ENCODE measurements at places on chromosomes 16 and 17.

DNA sequence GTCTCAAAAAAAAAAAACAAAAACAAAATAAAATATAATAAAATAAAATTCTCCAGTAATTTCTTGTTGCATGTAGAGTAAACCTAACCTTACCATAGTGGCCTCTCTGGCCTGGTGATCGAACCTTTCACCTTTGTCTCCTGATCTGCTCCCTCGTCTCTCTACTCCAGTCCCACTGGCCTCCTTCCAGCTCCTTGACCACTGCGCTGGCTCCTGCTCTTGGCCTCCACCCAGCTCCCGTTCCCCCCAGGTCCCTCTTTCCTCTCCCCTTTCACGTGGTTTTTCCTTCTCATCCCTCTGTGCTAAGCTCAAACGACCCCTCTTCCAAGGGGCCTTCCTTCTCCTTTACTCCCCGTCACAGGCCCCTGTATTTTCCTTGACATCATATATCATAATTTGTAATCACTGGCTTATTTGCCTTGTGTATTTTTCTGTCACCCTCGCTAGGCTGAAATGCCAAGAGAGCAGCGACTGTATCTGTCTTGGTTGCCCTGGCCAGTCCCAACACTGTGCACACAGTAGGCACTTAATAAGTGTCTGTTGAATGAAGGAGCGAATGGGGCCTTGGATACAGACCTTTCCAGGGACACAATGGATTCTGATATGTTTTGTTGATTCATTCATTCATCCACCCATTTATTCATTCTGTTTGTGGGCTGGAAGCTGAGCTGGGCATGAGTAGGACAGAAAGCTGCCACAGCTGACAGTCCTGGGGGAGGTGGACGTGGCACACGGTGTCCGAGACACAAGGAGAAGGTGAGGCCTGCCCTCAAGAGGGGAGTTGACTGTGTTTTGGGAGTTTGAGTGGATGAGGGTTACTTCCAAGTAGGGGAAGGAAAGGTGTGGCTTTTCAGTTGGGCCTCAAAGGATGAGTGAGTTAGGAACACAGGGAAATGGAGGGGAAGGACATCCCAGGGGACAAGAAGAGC, 5.8 kb upstream of the SCN4A start:
- no peak for DNase-seq

DNA sequence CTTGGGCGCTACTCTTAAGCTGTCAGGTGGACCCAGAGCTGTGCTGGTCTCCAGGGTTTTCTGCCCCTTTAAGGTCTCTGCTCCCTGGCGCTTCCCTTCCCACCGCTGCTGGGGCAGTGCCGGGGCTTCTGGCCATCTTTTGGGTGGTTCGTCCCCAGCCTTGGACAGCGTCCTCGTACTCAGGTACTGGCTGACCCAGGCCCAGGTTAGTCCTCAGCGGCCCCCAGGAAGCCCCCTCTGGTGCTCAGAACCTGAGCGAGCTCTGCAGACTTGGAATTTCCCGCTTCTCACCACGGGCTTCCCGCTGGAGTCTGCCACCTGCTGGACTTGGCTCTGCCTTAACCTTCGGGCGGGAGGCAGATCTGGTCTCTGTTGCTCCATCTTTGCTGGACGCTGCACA, 94.1 kb upstream of the ZNF750 start:
- DNase-seq, result peak; percentile 23

DNA sequence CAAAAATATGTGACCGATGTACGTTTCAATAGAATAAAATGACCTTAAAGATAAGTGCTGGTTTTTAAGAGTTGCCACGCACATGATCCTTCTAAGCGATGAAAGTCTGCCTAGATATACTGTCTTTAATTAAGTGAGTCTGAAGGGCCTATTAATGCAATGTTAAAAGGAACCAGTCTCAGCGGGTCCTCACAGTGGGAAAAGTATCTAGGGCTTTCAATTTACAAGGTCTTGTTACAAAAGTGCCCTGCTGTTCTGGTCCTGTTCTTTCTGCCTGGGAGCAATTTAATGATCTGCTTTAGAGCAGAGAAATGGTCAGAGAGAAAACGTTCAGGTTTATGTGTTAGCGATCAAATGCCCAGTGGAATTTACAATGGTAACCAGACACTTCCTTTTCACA, 864.0 kb downstream of the KCNJ2 start:
- DNase-seq, result no peak

DNA sequence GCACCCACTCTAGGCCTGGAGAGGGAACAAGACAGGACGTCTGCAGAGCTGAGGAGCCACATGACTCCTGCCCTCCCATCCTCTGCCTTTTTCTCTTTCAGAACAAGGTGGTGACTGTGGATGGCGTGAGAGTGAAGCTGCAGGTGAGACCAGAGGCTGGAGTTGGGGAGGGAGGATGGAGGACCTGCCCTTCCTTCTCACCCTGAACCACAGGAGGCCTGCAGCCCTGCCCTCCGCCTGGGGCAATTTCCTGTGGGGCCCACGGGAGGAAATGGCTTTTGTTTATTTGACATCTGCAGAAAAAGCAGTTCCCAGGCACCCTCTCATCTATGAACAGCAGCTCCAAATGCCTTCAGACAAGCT, 5.1 kb downstream of the RAB37 start:
- no peak for DNase-seq

GRCh38 chr17:68732301-68732749, 131.2 kb upstream of the FAM20A start:
- no peak for DNase-seq

DNA sequence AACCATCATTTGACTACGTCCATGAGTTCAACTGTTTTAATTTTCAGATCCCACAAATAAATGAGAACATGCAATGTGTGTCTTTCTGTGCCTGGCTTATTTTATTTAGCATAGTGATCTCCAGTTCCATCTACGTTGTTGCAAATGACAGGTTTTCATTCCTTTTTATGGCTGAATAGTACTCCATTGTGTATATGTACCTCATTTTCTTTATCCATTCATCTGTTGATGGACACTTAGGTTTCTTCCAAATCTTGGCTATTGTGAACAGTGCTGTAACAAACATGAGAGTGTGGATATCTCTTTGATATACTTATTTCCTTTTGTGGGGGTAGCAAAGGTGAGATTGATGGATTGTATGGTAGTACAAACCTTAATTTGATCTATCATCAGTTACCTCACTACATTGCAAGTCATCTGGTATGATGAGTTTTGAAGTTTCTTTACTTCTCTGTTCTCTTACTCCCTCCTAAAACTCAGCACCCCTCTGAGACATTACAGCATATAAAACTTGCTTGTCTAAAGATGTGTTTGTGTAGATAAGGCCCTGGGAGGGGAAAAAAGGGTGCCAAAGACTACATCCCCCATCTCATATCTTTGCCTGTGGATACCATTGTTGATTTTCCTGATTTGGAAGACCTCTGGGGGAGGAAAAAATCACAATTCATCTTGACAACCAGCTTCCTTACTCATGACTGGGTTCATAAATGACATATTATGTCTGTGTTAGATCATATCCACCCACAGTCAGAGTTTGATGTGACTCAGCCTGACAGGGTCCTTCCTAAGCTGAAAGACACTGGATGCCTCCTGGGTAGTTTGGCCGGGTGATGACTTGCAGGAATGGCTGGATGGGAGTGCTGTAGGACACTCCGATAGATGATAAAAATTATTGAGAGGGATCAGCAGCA, 47.6 kb downstream of the ABCA9 start:
- DNase-seq, result no peak

DNA sequence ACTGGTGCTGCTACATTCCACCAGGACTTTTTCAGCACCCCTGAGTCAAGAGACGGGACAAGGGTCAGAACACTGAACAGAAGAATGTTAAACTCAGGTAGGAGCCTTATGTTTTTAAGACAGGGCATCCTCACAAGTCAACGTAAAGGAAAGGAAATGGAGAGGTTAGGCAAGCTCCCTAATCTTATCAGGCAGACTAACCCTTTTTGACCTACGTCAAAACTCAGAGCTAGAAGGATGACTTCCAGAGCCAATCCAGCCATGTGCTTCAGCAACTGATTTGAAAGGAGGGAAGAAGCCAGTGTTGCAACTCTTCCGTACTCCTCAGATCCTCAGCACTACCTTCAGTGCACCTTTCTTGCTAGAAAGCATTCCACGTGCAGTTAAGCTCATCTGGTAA, 46.8 kb downstream of the REXO5 start:
- DNase-seq, result no peak

- no peak for DNase-seq
These were observed 17.3 kb upstream of the SNN start for GRCh38 chr16:11650641-11651591.

DNA sequence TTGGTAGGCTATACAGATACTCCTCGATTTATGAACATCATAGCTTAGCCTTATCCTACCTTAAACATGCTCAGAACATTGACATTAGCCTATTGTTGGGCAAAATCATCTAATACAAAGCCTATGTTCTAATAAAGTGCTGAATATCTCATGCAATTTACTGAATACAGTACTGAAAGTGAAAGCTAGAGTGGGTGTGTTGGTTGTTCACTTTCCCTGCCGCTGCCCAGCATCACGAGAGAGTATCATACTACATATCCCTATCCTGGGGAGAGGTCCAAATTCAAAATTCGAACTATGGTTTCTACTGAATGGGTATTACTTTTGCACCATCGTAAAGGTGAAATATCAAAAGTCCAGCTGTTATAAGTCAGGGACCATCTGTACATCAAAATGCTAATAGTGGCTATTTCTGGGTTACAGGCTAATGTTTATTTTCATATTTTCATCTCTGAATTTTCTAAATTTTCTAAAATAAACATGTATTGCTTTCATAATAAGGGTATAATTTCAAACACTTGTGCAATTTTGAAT, 54.5 kb downstream of the NACA2 start:
- no peak for DNase-seq

- DNase-seq, result no peak
These were observed 29.0 kb downstream of the NUP93 start for GRCh38 chr16:56758930-56759329.

GRCh38 chr16:76899767-76900166, 291.2 kb upstream of the MON1B start:
- no peak for DNase-seq

GRCh38 chr17:68134046-68134637, 98.6 kb downstream of the KPNA2 start:
- DNase-seq, result no peak

GRCh38 chr16:58444265-58444664, 52.0 kb downstream of the GINS3 start:
- no peak for DNase-seq

DNA sequence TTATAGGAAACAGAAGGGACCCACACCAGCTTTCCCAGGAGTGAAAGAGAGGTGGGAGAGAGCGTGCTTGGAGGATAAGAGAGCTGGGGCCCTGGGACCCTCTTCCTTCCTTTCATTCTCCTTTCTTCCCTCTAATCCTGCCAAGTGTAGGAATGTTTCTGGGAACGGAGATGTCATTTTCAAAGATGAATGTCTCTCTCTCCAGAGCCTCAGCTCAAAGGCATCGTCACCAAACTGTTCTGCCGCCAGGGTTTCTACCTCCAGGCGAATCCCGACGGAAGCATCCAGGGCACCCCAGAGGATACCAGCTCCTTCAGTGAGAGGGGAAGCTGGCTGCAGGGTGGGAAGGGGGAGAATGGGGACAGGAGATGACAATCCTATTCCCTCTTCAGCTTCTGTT, 2.0 kb downstream of the FGF11 start:
- DNase-seq, result no peak

DNA sequence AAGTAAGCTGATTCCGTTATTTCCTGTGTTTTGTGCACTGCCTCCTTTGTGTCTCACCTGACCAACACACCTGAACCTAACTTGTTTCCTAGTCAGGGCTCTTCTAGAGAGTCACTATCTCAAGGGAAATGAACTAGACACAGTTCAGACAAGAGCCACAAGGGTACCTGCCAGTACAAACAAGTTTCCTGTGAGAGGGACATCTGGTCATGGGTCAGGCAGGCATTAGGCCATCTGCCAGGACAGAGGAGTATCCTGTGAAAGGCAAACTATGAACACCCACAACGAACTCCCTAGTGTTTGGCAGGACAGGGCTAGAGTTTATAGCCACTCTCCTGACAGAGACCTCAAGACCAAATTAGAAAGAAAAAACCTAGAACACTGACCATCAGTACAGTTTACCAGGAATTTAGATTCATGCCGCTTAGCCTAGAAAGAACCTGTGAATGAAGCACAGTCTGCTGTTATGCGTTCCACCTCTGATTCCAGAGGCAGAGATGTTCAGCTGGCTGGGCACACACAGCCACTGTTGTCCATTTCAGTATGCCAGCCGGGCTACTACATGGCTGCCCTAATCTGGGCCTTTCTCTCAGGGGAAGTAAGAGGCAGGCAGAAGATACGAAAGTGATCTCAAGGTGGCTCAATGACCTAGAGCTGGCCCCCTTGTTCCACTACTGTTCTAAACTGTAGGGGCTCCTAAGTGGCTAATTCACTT, 20.7 kb upstream of the GLG1 start:
- DNase-seq, result no peak

- DNase-seq, result no peak
These were observed 41.1 kb upstream of the TANGO6 start for GRCh38 chr16:68802190-68802589.

DNA sequence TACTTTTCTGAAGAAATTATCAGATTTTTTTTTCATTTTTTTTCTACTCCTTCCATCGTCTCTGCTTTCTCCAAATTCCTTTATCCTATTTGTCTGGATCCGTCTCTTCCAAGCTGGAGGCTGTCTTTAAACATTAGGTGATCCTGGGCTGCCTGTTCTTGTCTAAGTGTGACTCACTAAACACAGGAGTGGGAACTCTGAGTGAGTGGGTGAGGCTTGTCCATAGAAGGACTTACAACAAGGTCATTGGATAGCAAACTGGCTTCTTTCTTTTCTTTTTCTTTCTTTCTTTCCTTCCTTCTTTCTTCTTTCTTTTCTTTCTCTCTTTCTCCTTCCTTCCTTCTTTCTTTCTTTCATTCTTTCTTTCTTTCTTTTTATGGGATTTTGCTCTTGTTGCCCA, 18.2 kb downstream of the ALOX15 start:
- no peak for DNase-seq

DNA sequence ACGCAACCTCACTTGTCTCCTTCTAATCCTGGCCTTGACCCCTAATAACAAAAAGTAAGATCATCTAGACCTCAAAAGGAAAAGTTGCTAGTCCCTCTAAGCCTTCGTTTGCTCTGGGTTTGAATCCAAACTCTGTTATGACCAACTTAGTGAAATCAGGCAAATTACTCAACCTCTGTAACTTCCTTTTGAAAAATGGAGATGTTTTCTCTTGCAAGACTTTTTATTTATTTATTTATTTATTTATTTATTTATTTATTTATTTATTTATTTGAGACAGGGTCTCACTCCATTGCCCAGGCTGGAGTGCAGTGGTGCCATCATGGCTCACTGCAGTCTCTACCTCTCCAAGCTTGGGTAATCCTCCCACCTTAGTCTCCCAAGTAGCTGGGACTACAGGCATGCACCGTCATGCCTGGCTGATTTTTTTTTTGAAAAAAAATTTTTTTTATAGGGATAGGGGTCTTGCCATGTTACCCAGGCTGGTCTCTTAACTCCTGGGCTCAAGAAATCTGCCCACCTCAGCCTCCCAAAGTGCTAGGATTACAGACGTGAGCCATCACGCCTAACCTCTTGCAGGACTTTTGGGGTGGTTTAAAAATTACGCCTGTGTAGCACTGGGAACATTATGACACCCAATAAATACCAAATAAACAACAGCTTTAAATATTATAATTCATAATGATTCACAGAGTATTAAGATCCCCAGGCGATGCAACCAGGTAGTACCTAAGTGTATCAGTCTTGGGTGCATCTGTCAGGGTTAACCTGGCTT, 63.4 kb downstream of the PITPNC1 start:
- no peak for DNase-seq
